Colonic mucosa (tissue), 4 donors: ENCODE measurements at places on chromosomes 3 and 15. TPM values are rescaled to one million over a fixed set of nuclear protein-coding genes. Genes with fewer than 3 reads are reported as not detected.

DNA sequence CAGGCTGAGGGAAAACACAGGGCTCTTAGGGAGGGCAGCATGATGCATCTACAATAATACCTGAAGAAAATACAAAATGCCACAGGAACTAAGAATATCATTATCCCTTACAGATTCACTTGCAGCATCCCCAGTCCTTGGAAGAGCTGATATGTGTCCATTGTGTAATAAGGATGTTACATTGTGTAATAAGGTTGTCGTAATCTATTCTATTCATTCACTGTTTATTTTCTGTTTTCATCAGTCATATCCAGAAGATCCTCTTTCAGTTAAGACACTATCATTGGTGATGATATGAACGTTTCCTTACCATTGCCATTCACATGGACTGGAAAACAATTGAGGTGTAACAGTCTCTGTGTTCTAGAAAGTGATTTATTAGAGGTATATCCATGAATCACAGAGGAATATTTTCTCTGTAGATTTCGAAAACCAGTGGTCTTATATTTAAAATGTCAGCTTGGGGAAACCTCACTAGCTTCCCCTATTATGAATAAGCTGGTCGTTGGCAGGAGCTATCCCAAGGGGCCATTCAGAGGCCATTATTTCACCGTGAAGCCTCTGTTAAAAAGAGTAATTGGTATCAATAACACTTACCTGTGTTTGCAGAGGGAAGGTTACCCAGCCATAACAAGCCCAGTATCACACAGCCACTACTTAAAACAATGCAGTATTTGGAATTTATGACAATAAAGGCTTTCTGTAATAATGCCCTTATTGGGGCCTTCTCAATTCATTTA is 241.1 kb downstream of the ZNF385D start:
- H3K4me3 ChIP-seq: no peak overlapping the region
- H3K27me3 ChIP-seq: no peaks in the 10 kb centered on the region
- DNase-seq: no peak
- no peak overlapping the region for H3K27ac ChIP-seq
- no peaks in the 10 kb centered on the region for H3K36me3 ChIP-seq
- H3K4me1 ChIP-seq: no peaks in the 10 kb centered on the region

Gene CYP19A1
- not detected for total RNA-seq

- H3K27ac ChIP-seq: peak overlapping the region; percentile 92
- no peaks in the 10 kb centered on the region for H3K27me3 ChIP-seq
- peak overlapping the region; percentile 92 for H3K4me3 ChIP-seq
- no peaks in the 10 kb centered on the region for H3K36me3 ChIP-seq
- DNase-seq: no peak
Measured at GRCh38 chr3:108089579-108089978, 1.3 kb downstream of the CD47 start.

- no peak for DNase-seq
- H3K27ac ChIP-seq: no peak overlapping the region
- no peak overlapping the region for H3K4me3 ChIP-seq
- H3K36me3 ChIP-seq: no peaks in the 10 kb centered on the region
Measured at GRCh38 chr3:77171026-77171425, 131.1 kb downstream of the ROBO2 start.

- no peaks in the 10 kb centered on the region for H3K27me3 ChIP-seq
- DNase-seq: no peak
- H3K4me1 ChIP-seq: no peaks in the 10 kb centered on the region
- no peaks in the 10 kb centered on the region for H3K36me3 ChIP-seq
- no peak overlapping the region for H3K27ac ChIP-seq
Measured at GRCh38 chr3:10389339-10389738, 68.4 kb upstream of the SEC13 start.

GRCh38 chr15:63461230-63461985 is 43.0 kb upstream of the USP3 start:
- no peak for DNase-seq
- no peak overlapping the region for H3K4me3 ChIP-seq
- no peaks in the 10 kb centered on the region for H3K27me3 ChIP-seq
- H3K36me3 ChIP-seq: no peaks in the 10 kb centered on the region
- H3K4me1 ChIP-seq: peaks cover 35% of the 10 kb centered on the region
- peak overlapping the region; percentile 45 for H3K27ac ChIP-seq

GRCh38 chr15:71187526-71187925 is 72.3 kb downstream of the THSD4 start:
- H3K4me3 ChIP-seq: no peak overlapping the region
- H3K27ac ChIP-seq: no peak overlapping the region
- H3K27me3 ChIP-seq: no peaks in the 10 kb centered on the region
- no peak for DNase-seq
- no peaks in the 10 kb centered on the region for H3K4me1 ChIP-seq
- no peaks in the 10 kb centered on the region for H3K36me3 ChIP-seq

DNA sequence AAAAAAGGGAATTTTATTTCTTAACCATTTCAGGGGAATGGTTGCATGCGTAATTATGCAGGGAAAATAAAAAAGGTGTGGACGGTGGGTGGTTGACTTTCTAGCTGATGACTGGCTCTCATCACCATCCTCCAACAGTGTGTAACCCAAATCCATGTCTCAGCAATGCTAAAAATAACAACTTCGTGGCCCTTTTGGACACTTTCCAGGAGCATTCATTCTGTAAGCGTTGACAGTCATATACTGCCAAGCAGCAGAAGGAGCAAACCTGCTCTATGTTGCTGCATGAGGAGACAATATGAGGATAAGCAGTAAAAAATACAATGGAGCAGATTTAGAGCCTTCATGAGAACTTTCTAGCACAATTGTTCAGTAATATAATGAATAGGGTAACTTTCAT is 189.1 kb downstream of the ANXA2 start:
- no peak overlapping the region for H3K27ac ChIP-seq
- H3K4me3 ChIP-seq: no peak overlapping the region
- no peak for DNase-seq
- H3K27me3 ChIP-seq: no peaks in the 10 kb centered on the region
- no peaks in the 10 kb centered on the region for H3K36me3 ChIP-seq

GRCh38 chr3:51937611-51938450 is 3.9 kb downstream of the RRP9 start:
- no peak overlapping the region for H3K4me3 ChIP-seq
- H3K36me3 ChIP-seq: no peaks in the 10 kb centered on the region
- H3K27ac ChIP-seq: no peak overlapping the region
- no peak for DNase-seq

Gene DUOX2
- total RNA-seq: 111 TPM

GRCh38 chr3:8282541-8283165 is 219.0 kb upstream of the LMCD1 start:
- DNase-seq: no peak
- no peaks in the 10 kb centered on the region for H3K27me3 ChIP-seq
- H3K4me1 ChIP-seq: no peaks in the 10 kb centered on the region

Gene SNTN
- total RNA-seq: 0.27 TPM

GRCh38 chr3:179449636-179450035 is 1.6 kb downstream of the GNB4 start:
- peak overlapping the region; percentile 79 for H3K27ac ChIP-seq
- peak overlapping the region; percentile 36 for H3K4me3 ChIP-seq

Gene TMC3
- 0.08 TPM for total RNA-seq

Gene TUSC7
- not detected for total RNA-seq

GRCh38 chr15:60620708-60621107 is 141.8 kb upstream of the ICE2 start:
- H3K27ac ChIP-seq: no peak overlapping the region
- H3K27me3 ChIP-seq: no peaks in the 10 kb centered on the region
- H3K4me3 ChIP-seq: no peak overlapping the region

GRCh38 chr3:107674371-107674770 is 151.6 kb downstream of the BBX start:
- no peaks in the 10 kb centered on the region for H3K36me3 ChIP-seq
- no peak overlapping the region for H3K27ac ChIP-seq
- no peak overlapping the region for H3K4me3 ChIP-seq
- H3K4me1 ChIP-seq: no peaks in the 10 kb centered on the region
- no peak for DNase-seq
- no peaks in the 10 kb centered on the region for H3K27me3 ChIP-seq

DNA sequence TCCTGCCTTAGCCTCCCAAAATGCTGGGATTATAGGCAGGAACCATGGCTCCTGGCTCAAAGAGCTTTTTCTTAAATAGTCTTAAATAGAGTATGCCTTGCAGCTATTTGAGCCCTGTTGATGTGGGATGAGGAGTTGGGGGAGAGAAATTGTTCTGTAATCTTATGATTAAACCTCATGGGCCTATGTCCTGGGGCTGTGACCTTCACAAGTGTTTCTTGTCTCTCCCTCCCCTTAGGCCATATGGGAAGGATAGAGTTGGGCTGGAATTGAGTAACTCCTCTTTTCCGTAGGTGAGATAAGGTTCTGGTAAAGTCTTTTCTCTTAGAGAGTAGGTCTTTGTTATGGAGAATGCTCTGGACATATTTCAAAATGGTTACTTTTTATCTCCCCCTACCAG is 114.3 kb downstream of the ARNT2 start:
- no peak overlapping the region for H3K27ac ChIP-seq
- H3K4me3 ChIP-seq: no peak overlapping the region
- no peaks in the 10 kb centered on the region for H3K4me1 ChIP-seq
- DNase-seq: no peak

DNA sequence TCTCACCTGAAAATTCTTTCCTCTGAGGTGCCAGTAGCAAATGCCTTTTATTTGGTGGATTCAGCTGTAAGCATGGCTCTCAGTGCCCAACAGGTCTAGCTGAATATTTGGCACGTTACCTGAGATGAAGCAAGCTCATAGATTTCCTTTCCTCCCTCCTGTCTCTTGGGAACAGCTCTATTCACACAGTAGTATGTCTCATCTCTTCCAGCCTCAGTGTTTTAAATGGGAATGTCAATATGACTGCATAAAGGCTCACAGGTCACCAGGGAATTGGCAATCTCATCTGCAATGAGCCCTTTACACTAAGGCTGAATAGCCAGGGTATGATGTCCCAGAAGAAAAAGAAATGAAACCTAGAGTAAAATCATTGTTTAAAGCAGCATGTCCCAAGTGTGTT is 733.5 kb downstream of the NTRK3 start:
- no peaks in the 10 kb centered on the region for H3K36me3 ChIP-seq
- no peaks in the 10 kb centered on the region for H3K4me1 ChIP-seq

- no peak overlapping the region for H3K4me3 ChIP-seq
- no peaks in the 10 kb centered on the region for H3K27me3 ChIP-seq
- DNase-seq: no peak
- H3K27ac ChIP-seq: no peak overlapping the region
- H3K4me1 ChIP-seq: peaks cover 17% of the 10 kb centered on the region
- H3K36me3 ChIP-seq: no peaks in the 10 kb centered on the region
Measured at GRCh38 chr15:98855067-98855814, 152.4 kb downstream of the PGPEP1L start.

GRCh38 chr15:50095938-50096821 is 22.9 kb downstream of the ATP8B4 start:
- no peak for DNase-seq
- H3K27ac ChIP-seq: no peak overlapping the region

Gene ZFYVE19
- 27.9 TPM for total RNA-seq

GRCh38 chr15:53833134-53833624 is 73.7 kb upstream of the WDR72 start:
- H3K36me3 ChIP-seq: no peaks in the 10 kb centered on the region
- no peaks in the 10 kb centered on the region for H3K27me3 ChIP-seq
- DNase-seq: peak; percentile 50

GRCh38 chr3:114436182-114436581 is 142.4 kb downstream of the TIGIT start:
- no peak overlapping the region for H3K27ac ChIP-seq
- DNase-seq: no peak
- no peaks in the 10 kb centered on the region for H3K4me1 ChIP-seq
- no peaks in the 10 kb centered on the region for H3K36me3 ChIP-seq
- no peak overlapping the region for H3K4me3 ChIP-seq
- no peaks in the 10 kb centered on the region for H3K27me3 ChIP-seq

DNA sequence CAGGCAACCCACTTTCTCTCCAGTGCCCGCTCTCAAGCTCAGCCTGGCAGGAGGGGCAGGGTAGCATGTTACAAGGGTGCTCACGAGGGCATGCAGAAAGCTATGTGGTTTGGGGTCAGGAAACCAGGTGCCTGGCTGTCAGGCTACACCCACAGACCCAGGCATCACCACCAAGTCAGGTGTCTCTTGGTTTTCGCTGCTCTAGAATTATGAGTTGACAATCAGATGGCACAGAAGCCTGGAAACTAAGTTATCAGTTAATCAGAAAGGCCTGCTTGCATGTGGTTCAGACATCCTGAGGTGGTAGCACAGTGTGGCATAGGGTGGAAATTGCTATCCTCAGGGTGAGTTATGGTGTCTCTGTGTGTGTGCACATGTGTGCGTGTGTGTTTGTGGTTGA is 16.2 kb upstream of the CCR9 start:
- no peak overlapping the region for H3K27ac ChIP-seq
- no peak for DNase-seq
- no peak overlapping the region for H3K4me3 ChIP-seq
- no peaks in the 10 kb centered on the region for H3K36me3 ChIP-seq

Gene KNG1
- total RNA-seq: 1.2 TPM

DNA sequence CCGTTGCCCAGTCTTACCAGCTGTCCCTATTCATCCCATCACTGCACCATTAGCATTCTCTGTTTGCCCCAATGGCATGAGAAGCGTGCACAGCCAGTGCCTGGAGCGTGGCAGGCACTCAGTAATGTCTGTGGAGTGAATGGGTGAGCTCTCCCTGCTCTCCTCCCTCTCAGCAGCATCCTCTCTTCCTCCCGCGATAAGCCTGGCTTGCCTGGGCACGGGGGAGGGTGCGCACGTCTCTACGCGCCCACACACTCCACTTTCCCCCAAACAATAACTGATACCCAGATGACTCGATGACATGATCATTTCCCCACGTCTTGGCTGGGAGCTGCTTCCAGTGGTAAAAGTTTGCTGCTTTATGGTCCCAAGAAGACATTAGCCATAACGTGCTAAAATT is 81.8 kb upstream of the LINGO1 start:
- no peak overlapping the region for H3K4me3 ChIP-seq
- no peaks in the 10 kb centered on the region for H3K36me3 ChIP-seq
- DNase-seq: no peak
- no peak overlapping the region for H3K27ac ChIP-seq

Gene IQCF2
- not detected for total RNA-seq

DNA sequence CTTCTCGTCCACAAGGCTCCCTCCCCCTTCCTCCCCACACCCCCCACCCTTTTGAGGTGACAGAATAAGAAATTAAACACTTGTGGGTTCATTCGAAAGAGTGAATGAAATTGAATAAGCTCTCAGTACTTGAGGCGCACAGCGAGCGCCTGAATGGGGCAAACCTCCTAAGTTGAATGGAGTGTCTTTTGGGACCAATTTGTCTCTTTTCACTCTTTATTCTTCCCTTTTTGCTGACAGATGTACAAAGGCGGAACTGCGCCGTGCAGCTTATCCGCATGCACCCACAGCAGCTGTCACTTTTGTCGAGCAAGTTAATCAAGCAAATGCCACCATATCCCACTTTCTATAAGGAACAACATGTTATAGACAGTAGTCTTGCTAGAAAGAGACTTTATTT is 47.9 kb upstream of the FEZF2 start:
- H3K27me3 ChIP-seq: no peaks in the 10 kb centered on the region
- no peak overlapping the region for H3K27ac ChIP-seq
- H3K4me1 ChIP-seq: no peaks in the 10 kb centered on the region
- H3K4me3 ChIP-seq: no peak overlapping the region

DNA sequence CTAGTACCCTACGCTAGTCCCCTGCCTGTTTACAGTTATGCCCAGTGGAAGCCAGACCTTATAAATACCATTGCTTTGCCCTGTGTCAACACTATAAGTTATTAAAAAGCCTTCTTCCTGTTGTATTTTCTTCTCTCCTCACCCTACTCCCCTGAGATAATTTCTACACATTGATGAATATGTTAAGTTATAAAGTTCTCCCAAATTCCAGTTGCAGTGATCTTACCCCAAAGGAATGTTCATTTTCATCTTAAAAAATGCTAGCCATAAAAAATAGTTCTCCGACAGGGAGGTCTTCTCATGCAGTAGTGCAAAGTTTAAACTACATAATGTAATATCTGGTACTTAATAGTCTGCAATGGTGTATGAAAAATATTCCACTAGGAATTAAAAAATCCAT is 58.6 kb downstream of the MAP2K5 start:
- no peak for DNase-seq
- H3K4me1 ChIP-seq: no peaks in the 10 kb centered on the region
- H3K36me3 ChIP-seq: no peaks in the 10 kb centered on the region
- no peaks in the 10 kb centered on the region for H3K27me3 ChIP-seq
